ENCODE measurements at places on chromosomes 7 and 10. TPM values are rescaled to one million over a fixed set of nuclear protein-coding genes. Genes with fewer than 3 reads are reported as not detected.

Gene CPA2
- polyA plus RNA-seq = not detected

Gene MRC1
- not detected for polyA plus RNA-seq

Gene SPDYE16
- not detected for polyA plus RNA-seq

Gene ANK3
- 0.09 TPM for polyA plus RNA-seq

Gene FAM237B
- polyA plus RNA-seq = not detected

Gene HOXA4
- polyA plus RNA-seq = 1.3 TPM

Gene FOXI2
- not detected for polyA plus RNA-seq

Gene SPOCK2
- 0.06 TPM for polyA plus RNA-seq

Gene PDGFA
- 17.4 TPM for polyA plus RNA-seq

Gene ARPC1A
- polyA plus RNA-seq = 206 TPM

Gene MAT1A
- polyA plus RNA-seq = not detected

Gene ITPRID1
- not detected for polyA plus RNA-seq

Gene SORCS1
- 0.01 TPM for polyA plus RNA-seq

Gene SLC26A3
- not detected for polyA plus RNA-seq

Gene ANKRD1
- polyA plus RNA-seq = 3.2 TPM

Gene AKR1C2
- polyA plus RNA-seq = 0.98 TPM

Gene HOXA13
- polyA plus RNA-seq = 4.6 TPM

Gene FUOM
- 40.6 TPM for polyA plus RNA-seq

Data from BJ (cell line).